Hindlimb muscle (tissue), 1 donor: ENCODE measurements at places on chromosomes 12 and 14.

- DNase-seq = no peak
Observed at GRCh38 chr14:65574611-65575010, 162.1 kb downstream of the FUT8 start.

DNA sequence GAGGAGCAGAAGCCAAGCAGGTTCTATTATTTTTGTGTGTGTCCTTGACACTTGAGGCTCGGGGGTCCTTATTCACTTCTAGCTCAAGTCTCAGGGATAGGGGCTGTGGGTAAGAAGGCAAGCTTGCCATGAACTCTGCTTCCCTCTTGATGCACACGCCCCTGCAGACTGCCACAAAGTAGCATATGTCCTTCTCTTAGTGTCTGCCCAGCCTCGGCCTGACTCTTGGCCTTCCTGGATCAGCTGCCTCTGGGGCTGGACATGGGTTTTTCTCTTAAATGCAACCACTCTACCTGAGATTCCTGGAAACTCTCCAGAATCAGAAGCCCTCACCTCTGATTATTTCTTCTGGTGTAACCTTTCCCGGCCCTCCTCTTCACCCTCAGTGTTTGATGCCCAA lies 28.2 kb upstream of the PEX5 start:
- DNase-seq = no peak

DNA sequence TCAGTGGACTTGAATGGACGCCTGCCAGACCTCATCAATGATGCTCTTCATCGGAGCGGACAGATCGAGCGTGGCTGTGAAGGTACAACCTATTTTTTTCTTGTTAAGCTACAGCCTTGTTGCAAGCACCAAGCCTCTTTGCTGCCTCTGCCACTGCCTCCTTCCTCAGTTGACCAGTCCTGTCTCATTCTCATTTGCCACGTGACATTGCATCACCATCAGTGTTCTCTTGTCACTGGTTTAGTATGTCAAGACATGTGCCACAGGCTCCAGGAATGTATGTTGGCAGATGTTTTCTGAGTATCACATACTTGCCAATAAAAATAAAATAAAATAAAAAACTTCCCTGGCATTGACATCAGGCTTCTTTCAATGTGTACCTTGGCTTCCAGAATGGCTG lies 798.1 kb downstream of the NRXN3 start:
- DNase-seq = no peak

DNA sequence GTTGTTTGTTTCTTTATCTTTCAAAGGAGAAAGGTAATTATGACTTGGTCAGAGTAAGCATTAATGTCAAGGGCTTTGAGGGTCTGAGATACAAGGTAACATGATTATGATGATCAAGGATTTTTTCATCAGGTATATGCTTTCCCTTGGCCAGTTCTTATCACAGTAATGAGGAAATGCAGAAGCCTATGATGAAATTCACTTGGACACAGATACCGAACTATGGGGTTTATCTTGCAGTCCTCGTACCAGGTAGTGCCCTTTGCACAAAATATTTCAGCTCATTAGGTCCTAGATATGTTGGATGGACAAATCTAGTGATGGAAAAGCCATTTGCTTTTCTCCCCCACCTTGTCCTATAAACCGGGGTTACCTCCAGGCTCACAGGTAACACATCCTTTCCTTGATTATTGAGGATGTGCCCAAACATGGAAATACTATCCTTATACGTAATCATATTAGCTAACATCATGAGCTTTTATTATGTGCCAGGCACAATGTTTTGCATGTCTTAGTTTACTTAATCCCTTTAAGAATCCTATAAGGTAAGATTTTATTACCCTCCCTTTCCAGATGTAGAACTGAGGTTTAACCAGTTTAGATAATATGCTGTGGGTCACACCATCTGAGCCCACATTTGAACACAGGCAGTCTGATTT lies 7.0 kb upstream of the RASSF3 start:
- DNase-seq = no peak

DNA sequence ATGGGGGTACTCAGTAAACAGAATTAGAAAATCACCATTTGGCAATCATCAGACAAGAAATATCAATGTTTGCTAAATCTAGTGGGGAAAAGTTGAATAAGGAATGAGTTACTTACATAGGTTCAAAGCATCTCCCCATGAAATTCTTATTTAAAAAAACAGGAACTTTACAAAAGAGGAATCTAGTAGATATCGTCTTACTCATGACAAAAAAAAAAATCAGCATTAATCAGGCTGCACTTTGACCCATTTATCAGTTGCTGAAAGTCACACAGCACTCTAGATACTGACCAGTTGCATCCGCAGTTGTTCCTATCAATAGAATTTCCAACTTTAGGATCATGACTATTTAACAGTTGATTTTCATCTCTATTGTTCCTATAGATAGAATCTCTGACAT lies 5.8 kb upstream of the DICER1 start:
- no peak for DNase-seq

DNA sequence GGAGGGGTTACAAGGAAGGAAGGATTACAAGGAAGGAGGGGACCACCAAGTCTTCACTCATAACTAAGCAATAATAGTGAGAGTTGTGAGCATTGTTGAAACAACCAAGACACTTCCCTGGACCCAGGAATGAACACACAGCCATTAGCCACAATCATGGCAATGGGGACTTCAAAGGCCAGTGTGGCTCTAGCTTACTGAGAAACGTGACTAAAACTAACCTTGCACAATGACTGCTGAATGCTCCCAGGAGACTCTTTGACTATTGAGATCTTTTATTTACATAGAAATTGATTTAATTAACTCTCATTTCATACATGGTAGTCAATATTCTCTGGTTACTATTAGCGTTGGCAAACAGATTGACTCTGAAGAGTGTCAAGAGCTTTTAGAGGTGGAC lies 263.0 kb upstream of the SOX5 start:
- no peak for DNase-seq

- DNase-seq = no peak
Observed at GRCh38 chr12:44127966-44128710, 292.3 kb downstream of the TMEM117 start.

DNA sequence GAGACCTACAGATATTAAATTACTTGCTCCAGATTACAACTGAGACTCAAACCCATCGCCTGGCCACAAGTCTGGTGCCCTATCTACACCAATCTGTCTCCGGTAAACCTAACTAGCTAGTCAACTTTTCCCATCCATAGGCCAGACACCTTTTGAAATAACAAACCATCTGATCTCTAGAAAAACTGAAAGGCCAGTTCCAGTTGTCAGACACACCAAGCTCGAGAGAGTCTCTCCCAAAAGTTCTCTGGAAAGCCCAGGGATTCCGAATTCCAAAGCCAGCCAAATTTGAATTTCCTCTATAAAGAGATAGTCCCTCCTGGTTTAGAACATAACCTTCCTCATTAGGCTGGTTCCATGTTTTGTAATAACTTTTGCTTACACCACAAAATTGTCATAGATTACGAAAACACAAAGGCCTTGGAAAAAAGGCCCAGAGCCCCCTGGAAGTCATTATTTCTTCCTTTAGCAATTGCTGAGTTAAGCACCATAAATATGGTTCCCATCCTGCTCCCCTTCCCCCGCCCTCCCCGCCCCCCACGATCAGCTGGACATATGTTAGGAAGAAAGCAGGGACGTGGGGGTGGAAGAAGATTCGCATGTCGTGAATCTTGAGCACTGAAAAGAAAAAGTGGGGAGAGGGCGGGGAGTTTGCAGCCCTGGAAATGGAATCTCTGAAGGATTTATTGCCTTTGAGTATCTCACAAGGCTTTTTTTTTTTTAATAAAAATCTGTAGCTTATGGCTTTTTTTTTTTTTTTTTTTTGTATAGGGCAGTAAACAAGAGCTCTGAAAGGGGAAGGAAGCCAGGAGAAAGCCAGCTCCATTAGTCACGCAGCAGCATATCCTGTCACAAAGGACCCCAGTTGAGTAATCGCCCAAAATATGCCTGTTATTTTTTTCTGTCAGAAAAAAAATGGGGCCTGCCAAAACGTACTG lies 110.4 kb downstream of the ZFP36L1 start:
- peak; percentile 74 for DNase-seq

GRCh38 chr14:31529053-31529452 lies 32.2 kb upstream of the NUBPL start:
- DNase-seq = no peak

- DNase-seq = no peak
Observed at GRCh38 chr12:6336889-6337853, 4.7 kb downstream of the TNFRSF1A start.

GRCh38 chr12:106902053-106902452 lies 53.7 kb upstream of the TMEM263 start:
- no peak for DNase-seq

GRCh38 chr14:103142721-103143302 lies 19.6 kb downstream of the TNFAIP2 start:
- no peak for DNase-seq

GRCh38 chr12:66449531-66449930 lies 147.2 kb downstream of the HELB start:
- DNase-seq = no peak

DNA sequence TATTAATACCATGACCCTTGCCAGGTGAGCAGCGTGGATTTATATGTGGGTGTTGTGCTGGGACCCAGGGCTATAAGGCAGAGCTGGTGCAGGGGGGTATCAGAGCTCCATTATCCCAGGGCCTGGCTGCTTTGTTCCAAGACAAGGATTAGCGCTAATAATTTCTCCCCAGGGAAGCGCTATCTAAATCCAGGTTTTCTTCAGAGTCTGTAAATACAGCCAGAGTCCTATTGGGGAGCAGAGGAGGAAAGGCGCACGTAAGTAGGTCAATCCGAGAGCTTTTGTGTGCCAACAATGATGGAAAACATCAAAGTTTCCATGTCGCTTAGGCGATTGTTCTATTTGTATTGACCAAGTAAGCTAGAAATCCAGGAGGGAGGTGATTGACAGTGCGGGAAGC lies 1009.7 kb downstream of the VRK1 start:
- no peak for DNase-seq

- DNase-seq = no peak
Observed at GRCh38 chr12:120118321-120119061, 1.9 kb upstream of the RAB35 start.

- DNase-seq = no peak
Observed at GRCh38 chr12:54564768-54565167, 15.4 kb downstream of the PDE1B start.

GRCh38 chr12:56260921-56261320 lies 2.7 kb upstream of the ANKRD52 start:
- DNase-seq = no peak

- DNase-seq = no peak
Observed at GRCh38 chr14:104816616-104816884, 15.6 kb downstream of the ZBTB42 start.

DNA sequence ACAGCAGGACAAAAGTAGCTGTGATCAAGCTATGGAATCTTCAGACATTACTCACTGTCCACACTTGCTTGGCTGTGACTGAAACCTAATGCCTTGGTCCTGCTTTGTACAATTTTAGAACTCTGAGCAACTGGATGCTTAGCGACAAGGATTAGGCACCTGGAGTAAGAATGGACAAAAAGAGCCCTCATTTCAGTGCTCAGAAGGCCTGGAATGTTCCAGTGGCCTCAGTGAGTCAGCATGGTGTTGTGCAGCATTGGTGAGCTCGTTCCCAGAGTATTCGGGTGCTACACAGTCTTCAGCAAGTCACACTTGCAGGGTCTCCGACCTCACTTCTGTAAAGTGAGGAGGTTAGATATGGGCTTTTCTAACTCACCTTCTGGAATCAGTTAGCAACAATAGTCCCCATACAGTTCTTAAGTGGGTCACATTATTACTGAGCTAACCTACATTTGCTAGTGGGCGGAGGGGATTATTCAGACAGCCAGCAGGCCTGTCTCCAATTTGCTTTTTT lies 108.0 kb upstream of the MDM1 start:
- DNase-seq = no peak

- DNase-seq = no peak
Observed at GRCh38 chr12:10027311-10027710, 3.2 kb upstream of the CLEC9A start.

- no peak for DNase-seq
Observed at GRCh38 chr12:121003650-121004049, 12.6 kb downstream of the C12orf43 start.

GRCh38 chr14:68476212-68477109 lies 316.4 kb downstream of the ZFP36L1 start:
- DNase-seq = peak; percentile 33

GRCh38 chr12:106255493-106255892 lies 7.7 kb upstream of the CKAP4 start:
- DNase-seq = no peak

DNA sequence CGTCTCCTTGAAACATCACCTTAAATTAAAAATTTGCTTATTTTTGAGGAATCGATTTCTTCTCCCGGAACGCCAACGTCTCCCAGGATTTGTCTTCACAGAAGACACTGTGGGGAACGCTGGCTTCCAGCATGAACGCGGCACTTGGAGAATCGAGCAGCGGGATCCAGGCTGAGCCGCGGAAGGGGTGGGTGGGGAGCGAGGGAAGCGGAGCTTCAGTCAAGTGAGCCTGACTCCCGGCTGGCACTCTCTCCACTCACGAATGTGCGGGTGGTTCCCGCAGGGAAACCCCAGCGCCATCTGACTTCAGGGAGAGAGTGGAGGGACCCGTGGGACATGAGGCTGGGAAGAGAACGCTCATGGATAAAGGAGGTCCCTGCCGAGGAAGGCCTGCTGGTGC lies 506.0 kb upstream of the TMEM132C start:
- DNase-seq = no peak

- DNase-seq = no peak
Observed at GRCh38 chr12:77477907-77478533, 352.7 kb upstream of the NAV3 start.

DNA sequence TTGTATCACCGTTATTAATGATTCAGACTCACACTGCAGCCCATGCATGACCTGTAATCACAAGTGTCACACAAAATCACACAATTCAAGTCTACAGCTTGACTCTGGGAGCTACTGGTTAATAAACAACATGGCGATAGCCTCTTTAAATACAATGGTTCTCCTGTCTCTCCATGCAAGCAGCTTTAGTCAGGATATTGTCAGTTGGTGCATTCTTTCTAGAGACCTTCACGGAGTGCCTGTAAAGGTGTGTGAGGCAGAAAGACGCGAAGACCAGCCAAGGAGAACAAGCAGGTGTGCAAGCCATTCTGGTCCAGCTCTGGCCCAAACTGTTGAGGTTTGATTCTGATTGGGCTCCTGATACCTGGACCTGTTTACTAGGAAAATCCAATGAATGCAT lies 40.0 kb upstream of the FOXN3 start:
- DNase-seq = no peak

GRCh38 chr14:53542732-53543131 lies 389.6 kb upstream of the DDHD1 start:
- DNase-seq = no peak

DNA sequence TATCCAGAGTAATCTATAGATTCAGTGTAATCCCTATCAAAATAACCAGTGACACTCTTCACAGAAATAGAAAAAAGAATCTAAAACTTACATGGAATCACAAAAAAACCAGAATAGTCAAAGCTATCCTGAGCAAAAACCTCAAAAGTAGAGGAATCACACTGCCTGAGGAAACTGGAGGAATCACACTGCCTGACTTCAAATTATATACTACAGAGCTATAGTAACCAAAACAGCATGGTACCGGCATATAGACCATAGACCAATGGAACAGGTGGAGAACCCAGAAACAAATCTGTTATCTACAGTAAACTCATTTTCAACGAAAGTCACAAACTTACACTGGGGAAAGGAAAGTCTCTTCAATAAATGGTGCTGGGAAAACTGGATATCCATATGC lies 244.0 kb downstream of the FUT8 start:
- DNase-seq = no peak

GRCh38 chr14:93299866-93300265 lies 33.0 kb downstream of the BTBD7 start:
- DNase-seq = no peak

GRCh38 chr12:130216031-130216430 lies 53.8 kb downstream of the FZD10 start:
- no peak for DNase-seq
